ENCODE measurements at places on chromosomes 11 and 22.

GRCh38 chr11:65888163-65888814 is at the start of gene FIBP:
TSS of gene FIBP (minus strand) at chr11:65888471. CDS start at chr11:65888418, 53 bp downstream.
- peak; percentile 94 for DNase-seq

DNA sequence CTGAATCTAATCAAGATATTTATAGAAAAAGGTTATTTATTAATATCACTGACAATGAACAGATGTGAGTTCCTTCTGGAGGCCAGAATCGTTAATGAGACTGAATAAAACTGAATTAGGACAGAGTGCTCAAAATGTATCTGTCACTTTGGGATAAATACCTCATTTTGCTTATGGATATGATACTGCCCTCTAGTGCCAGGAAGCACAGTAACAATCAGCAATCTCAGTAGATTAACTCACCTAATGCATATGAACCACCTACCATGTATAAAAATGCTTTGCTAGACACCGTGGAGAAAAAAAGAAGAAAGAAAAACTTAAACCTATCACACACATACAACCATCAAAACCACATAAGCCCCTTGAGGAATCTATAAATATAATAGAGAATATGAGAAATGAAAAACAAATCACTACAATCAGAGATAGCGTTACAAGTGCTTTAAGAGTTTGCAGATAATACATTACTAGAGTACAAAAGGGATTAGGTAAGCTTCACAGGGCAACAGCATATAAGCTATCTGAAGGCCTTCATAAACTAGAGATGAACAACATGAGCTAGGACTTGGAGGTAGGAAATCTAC is 117.4 kb downstream of the SGSM3 start:
- no peak for DNase-seq

DNA sequence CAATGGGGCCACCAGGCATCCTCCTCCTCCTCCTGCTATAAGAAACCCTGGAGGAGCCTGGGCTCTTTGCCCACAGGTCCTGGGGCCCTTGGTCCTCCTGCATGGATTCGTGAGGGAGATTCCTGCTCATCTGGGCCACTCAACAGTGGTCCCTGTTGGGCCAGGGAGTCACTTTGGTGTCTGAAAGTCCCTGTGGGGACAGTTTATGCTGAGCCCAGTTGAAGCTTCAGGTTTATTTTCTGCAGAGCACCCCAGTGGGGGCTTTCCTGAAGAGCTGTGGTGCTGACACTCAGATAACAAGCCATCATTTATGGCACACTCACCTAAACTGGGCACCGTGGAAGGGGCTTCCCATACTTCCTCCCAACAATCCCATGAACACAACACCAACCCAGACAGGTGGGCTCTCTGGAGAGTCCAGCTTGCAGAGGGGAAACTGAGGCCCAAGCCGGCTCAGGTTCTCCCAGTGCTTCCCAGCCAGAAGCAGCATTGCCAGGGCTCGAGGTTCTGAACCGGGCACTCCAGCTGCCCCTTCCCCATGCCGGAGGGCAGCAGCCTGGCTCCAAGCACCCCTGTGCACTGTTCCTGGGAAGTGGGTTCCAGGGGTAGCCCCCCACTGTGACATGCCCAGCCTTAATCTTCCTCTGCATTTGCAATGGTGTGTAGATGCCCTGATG is 91.3 kb downstream of the MYEOV start:
- DNase-seq: no peak

- no peak for DNase-seq
Measured at GRCh38 chr22:46108564-46109473, 41.5 kb upstream of the PPARA start.

GRCh38 chr11:57134284-57134683 is 47.5 kb upstream of the LRRC55 start:
- DNase-seq: no peak

DNA sequence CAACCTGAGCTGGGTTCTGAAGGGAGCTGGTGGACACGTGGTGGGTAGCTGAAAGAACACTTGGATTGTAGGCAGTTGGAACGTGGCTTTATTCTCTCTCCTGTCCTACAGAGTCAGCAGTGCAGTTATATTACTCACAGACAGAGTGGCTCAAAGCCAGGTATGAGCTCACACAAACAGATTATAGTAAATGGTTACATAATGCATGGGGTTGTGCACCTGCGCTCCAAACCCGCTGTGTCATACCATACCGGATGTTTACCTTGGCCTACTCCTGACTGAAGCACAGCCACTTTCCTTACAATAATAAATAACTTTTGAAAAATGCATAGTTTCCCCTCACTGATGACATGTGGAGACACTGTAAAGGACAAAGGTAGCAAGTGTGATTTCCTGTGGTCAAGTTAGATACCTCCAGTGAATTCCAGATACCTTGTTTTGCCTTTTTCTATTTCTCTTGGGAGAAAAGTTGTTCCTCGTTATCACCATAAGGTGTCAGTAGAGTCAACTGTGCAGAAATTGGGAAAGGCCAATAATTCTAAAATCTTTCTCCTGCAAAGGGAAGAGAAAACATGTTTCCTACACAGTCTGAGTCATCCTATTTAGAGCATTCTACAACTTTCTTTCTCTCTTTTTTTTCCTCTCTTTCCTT is 13.5 kb downstream of the MS4A6A start:
- DNase-seq: no peak

GRCh38 chr11:65501472-65502273 is 2.8 kb downstream of the MALAT1 start:
- DNase-seq: no peak

DNA sequence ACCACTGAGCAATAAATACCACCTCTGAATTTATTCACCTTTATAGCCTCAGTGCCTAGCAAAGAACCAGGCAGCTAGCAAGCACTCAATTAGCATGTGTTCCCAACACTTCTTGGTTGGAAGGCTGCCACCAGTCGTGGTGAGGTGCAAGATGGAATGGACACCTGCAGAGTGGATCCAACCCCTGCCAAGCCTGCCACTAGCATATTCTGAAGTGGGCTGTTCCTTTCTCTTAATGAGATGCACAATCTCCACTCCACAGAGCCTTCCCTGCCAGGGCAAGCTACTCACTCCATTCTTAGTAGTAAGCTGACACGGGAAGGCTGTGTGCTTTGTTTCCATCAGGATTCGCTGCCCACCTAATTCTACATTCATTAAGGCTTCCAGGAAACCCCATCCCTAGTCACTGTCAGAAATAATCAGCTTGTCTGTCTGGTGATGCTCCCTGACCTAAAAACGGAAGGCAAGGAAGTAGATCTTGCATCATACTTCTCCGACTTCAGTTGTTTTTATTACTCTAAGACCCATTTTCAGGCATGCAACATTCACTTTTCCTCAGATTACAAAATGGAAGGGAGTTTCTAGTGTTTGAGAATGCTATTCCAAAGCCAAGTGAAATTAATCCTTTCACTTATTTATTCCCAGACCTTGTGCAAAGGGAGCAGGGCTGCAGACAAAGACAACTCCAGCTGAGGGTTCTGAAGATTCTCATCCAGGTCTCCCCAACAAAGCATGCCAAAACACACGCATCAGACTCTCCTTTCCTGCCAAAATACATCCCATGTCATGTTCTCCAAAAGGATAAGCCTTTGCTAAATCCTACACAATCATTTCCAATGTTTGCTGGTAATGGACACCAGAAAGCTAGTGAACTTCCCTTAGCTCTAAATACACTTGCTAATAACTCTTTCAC is 128.0 kb downstream of the TENM4 start:
- no peak for DNase-seq

GRCh38 chr11:65742353-65742752 is 21.8 kb upstream of the RNASEH2C start:
- DNase-seq: no peak

- no peak for DNase-seq
Measured at GRCh38 chr11:63518548-63518947, 12.7 kb downstream of the LGALS12 start.

GRCh38 chr11:132770829-132771530 is 761.3 kb downstream of the OPCML start:
- no peak for DNase-seq

GRCh38 chr11:118607401-118608359 is at the start of gene PHLDB1:
TSS of gene PHLDB1 (plus strand) at chr11:118607615. CDS start at chr11:118613837, 6,222 bp downstream.
- DNase-seq: peak; percentile 66

DNA sequence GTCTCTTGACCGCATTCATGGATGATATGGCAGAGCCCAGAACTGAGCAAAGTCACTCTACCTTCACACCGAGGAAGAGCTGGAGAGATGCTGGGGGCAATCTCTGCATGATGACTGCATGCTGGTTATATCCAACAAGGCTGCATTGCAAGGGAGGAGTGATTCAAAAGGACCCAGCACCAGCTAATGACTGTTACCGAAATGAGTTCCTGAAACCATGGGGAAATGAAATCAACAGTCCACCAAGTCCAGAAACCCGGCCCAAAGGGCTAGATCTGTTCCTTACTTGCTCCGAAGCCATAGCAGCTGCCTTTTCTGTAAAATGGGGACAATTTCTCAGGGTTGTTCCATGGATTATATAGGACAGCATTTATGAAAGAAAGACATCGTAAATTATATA is 1.2 kb upstream of the SMIM35 start:
- no peak for DNase-seq

GRCh38 chr11:64358536-64358906 is 441 bp upstream of the RPS6KA4 start:
- no peak for DNase-seq

DNA sequence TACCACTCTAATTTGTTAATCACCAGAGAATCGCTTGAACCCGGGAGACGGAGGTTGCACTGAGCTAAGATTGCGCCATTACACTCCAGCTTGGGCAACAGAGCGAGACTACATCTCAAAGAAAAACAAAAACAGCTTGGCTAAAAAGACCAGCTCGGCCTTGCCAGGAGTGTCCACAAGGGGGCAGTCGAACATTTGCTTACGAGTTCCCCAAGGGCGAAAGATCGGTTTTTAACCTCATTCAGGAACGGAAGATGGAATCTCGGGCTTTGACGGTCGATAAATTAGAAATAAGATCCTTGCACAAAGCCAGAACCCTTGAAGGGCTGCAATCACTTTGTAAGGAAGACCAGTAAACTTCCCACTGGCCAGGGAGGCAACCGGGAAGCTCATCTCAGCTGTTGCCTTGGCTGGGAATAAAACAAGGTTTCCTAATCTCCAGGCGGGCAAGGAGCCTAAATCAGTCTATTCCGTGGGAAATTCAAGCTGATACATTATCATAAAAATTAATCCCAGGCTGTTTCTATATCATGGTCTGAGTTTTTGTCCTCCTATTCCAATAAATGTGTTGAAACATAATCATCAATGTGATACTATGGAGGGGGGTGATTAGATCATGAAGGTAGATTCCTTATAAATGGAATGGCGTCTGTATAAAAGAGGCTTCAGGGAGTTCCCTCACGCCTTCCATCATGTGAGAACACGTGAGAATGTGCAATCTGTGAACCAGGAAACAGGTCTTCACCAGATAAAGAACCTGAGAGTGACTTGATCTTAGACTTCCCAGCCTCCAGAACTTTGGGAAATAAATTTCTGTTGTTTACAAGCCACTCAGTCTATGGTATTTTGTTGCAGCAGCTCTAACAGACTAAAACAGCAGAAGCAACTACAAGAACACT is 14.9 kb upstream of the SLC29A2 start:
- peak; percentile 63 for DNase-seq

DNA sequence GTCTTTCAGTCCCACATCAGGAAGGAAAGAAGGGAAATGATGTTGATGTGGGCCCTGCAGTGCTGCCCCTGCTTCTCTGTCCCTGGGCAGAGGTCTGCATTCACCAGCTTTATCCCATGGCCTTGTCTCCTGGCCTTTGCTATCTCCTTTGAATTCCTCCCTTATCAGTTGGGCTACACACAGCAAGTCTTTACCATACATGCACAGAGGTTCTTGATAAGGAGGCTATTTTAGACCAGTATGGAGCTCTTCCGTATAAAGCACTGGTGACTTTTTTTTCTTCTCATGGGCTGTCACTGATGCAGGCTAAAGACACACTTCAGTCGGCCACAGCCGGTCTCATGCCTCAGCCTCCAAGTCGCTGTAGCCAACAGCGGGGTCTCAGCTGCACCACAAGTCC is 20.2 kb downstream of the MYO18B start:
- no peak for DNase-seq

DNA sequence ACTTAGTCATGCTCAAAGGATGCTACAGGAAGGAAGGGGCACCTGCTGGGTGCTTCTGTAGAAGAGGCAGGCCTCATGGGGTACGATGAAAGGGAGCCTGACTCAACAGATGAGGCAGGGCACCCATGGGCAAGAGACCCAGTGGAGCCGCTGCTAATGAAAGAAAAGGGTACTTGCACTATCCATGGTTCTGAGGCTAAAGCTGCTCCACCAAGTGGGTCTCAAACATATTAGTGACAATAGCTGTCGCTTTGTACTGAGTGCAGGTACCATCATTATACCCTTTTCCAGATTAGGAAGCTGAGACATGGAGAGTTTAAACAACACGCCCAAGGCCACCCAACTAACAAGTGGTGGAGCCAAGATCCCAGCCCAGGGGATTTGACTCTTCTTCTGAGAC is 127.5 kb upstream of the SERPIND1 start:
- DNase-seq: no peak

DNA sequence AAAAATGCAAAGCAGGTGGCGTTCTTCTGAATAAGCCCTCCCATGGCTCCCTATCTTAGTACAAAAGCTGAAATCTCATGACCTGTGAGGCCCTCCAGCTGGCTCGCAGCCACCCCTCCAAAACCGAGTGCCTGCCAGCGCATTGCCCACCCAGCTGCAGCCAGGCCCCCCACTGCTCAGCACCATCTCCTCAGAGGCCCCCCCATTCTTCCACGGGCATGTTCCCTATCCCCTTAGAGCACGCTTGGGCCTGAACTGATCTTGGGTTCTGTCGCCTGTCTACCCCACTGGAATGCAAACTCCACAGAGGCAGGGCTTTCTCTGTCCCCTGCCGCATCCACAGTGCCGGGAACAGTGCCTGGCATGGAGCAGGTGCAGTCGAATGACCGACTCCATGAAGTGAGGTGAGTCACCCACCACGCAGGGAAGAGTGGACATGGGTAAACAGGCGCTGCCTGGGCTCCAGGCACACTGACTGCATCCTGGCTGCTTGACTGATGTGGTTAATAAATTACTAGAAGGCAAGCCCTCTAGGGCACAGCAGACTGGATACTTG is 11.3 kb upstream of the EFCAB6 start:
- no peak for DNase-seq

DNA sequence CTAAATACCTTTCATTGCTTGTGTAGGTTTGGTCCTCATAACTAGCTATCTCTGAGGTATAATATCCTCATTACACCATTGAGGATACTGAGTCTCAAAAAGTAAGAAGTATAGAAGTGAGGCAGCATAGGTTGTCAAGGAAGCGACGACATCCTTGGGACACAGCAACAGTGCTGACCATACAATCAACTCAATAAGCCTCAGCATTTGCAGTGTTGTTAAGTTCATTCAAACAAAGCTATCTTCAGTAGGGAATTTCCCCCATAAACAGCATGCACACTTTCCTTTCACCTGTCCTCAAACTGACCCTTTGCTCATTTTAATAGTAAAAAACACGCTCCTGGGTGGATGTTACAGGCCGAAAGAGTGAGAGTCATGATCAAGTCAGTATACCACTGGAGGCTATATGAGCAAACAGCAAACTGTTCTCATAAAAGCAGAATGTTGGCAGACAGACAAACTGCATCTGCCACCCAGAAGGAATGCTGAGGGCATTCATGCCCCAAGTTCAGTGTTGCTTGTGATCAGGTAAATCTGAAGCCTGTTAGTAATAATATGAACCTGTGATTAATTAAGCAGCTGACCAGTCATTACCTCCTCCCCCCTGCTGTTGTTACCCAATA is 756.2 kb upstream of the TENM4 start:
- no peak for DNase-seq

Measured in caudate nucleus (tissue), 63 donors.